HS-27A (cell line): ENCODE measurements at places on chromosomes 7 and 10.

DNA sequence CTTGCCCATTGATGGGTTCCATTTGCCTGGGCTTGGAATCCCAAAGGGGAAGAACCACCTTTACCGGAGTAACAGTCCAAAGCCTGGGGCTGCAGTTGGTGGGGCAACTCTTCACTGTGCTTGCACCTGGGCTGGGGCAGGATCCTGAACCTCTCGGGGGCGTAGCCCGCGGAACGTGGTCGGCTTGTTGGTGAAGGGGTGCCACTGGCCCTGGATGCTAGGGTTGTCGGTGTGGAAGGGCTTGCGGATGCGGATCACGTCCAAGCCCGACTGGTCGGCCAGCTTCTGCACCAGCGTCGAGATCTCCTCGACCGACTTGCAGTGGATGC lies 710 bp downstream of the MRPL43 start:
- no peak for DNase-seq

DNA sequence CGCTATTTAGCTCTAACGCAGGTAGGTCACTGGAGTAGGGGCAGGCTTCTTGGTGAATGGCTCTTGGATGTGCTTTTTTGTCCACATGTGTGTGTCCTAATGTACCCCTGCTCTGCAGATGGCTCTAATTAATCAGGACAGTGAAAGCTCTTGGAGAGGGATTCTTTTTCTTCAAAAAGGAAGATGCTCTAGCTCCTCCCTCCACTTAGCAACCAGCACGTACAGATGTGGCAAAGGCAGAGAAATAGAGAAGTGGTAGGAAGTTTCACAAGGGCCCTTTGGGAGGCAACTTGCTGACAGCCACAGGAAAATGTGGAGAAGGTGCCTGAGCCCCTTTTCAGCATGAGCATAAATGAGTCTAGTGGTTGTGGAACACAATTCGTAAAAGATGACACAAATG lies 221.7 kb downstream of the PLXNA4 start:
- DNase-seq, result no peak

DNA sequence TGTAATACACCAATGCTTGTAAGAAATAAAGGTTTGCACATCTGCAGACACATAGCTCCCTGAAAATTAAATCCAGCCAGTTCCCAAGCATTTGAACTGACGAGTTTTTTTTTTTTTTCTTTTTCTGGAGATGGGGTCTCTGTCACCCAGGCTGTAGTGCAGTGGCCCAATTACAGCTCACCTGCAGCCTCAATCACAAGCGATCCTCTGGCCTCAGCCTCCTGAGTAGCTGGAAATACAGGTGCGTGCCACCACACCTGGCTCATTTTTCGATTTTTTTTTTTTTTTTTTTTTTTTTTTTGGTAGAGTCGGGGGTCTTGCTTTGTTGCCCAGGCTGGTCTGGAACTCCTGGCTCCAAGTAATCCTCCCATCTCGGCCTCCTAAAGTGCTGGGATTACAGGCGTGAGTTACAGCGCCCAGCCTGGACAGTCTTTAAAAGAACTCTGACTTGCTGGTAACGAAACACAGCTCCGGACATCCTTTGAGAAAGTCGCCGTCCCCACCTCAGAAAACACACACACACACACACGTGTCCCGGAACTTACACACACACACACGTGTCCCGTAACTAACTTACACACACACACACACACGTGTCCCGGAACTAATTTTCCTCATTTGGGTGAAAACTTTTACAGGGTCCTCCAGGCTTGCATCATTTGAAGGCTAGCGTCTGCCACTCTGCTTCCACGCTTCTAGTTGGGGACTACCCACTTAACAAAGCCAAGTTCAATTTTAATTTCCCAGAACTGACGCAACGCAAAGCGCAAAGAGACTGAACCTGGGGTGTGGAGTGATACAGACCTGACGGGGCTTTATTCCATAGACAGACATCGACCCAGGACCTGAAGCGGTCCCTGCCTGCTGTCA lies 18.6 kb downstream of the OCM2 start:
- DNase-seq, result no peak

DNA sequence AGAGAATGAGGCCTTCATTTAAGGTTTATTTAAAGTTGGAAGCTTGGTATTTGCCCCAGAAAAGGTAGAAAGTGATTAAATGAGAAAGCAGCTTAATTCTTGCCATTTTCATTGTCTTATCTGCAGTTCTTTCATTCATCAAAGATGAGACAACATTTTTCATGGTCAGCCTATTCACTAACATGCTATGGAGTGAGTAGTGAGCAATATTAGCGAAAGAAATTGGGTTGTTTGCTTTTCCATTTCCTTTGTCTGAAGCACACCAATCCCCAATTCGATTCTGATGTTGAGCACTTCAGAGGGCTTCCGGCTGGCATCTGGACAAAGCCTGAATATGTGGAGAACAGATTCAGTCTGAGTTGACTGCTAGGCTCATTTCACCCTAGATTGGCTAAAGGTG lies 317.2 kb downstream of the BBS9 start:
- no peak for DNase-seq

GRCh38 chr10:68194290-68194689 lies 37.6 kb downstream of the ATOH7 start:
- no peak for DNase-seq

GRCh38 chr10:63795094-63795860 lies 274.1 kb downstream of the REEP3 start:
- no peak for DNase-seq

- no peak for DNase-seq
These were observed 74.4 kb upstream of the PDZD8 start for GRCh38 chr10:117449636-117450035.

GRCh38 chr7:152485826-152486225 lies 50.0 kb upstream of the KMT2C start:
- DNase-seq, result no peak

DNA sequence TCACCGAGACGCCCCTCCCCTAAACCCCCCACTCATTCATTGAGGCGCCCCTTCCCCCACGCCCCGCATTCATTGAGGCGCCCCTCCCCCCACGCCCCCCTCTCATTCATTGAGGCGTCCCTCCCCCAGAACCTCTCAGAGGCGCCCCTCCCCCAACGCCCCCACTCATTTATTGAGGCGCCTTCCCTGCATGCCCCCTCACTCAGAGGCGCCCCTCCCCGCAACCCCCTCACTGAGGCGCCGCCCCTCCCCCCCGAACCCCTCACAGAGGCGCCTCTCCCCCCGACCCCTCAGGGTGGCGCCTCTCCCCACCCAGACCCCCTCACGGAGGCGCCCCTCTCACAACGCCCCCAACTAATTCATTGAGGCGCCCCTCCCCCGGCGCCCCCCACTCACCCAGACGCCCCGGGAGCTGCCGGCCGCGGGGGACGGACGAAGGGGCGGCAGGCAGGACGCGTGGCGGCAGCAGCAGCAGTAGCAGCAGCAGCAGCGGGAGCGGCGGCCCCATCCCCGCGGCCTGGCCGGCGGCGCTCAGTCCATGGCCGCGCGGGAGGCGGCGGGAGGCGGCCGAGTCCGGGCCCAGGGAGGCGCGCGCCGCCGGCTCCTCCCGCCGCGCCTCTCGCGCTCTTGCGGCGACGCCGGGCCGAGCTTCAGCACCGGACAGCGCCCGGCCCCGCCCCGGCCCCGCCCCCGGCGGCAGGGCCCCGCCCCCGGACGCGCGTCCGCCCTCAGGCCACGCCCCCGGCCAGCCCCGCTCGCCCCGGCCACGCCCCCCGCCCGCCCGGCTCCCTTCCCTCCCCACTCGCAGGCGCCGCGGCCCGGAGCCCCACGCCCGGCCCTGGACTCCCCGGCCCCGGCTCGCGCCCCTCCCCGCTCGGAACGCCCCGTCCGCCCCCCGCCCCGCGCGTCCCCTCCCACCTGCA lies at the start of gene PTPRN2:
Gene PTPRN2, minus strand, starts transcription at position 662 of the 923 bp plus-strand sequence.
- no peak for DNase-seq

- no peak for DNase-seq
These were observed 3.6 kb upstream of the EVX1 start for GRCh38 chr7:27238979-27239386.

DNA sequence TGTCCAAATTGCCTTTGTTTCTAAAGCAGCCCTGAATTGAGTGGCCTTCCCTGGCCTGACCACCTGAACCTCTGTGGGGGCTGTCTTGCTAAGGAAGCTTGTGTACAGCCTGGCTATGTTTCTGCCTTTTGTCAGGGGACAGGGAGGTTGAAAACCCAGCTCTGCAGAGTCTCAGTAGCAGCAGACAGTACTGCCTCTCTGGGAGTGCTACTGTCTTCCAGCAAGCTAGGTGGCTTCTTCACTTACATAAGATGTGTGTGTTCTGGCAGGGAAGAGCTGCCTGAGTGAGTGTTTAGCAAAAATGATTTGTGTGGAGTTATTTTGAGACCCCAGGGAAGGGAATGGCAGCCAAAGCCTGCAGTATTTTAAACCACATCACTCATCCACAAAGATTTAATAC lies 57.4 kb downstream of the LRRC4 start:
- no peak for DNase-seq

DNA sequence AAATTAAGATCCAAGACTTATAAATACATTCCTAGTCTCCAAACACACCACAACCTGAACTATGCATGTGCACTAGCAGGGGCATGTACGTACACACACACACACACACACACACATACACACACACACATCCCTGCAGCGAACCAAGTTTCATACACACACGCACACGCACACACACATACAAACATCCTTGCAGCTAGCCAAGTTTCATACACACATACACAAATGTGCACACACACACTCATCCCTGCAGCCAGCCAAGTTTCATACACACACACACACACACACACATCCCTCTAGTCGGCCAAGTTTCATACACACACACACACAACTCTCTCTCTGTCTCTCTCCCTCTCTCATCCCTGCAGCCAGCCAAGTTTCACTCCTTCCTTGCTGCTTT lies 82.7 kb upstream of the WIPF3 start:
- DNase-seq, result peak; percentile 26

GRCh38 chr7:140635816-140636215 lies 4.8 kb downstream of the DENND2A start:
- no peak for DNase-seq

DNA sequence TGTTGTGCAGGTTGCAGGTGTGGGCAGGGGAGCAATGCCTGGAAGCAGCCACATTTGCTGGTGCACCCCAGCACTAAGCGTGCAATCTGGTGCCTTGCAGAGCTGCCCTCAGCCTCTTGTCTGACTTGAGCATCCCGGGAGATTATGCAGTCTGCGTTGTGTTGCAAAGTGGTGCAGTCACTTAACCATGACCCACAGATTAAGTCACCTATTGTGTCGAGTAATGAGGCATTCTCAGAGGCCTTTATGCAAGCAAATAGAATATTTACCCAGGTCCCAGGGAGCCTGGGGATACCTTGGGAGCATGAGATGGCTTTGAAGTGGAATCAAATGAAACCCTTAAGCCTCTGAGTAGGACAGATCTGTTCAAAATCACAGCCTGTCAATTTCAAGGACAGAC lies 529.0 kb downstream of the TYW1 start:
- DNase-seq, result no peak

DNA sequence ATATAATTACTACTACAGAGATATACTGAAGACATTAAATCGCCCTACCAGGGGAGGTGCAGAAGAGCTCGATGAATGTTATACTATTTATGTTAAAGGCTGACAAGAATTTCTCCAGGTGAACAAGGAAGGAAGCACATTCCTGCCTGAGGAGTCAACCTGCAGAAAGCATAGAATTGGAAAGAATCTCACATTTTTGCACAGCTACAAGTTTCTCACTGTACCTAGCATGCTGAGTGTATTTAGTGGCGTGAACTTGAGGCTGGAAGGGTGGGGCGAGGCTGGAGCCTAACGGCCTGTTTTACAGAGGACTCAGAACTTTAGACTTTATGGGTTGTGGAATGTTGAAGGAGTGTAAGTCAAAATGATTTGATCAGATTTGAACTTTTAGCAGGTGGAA lies 373.6 kb upstream of the LRGUK start:
- no peak for DNase-seq

DNA sequence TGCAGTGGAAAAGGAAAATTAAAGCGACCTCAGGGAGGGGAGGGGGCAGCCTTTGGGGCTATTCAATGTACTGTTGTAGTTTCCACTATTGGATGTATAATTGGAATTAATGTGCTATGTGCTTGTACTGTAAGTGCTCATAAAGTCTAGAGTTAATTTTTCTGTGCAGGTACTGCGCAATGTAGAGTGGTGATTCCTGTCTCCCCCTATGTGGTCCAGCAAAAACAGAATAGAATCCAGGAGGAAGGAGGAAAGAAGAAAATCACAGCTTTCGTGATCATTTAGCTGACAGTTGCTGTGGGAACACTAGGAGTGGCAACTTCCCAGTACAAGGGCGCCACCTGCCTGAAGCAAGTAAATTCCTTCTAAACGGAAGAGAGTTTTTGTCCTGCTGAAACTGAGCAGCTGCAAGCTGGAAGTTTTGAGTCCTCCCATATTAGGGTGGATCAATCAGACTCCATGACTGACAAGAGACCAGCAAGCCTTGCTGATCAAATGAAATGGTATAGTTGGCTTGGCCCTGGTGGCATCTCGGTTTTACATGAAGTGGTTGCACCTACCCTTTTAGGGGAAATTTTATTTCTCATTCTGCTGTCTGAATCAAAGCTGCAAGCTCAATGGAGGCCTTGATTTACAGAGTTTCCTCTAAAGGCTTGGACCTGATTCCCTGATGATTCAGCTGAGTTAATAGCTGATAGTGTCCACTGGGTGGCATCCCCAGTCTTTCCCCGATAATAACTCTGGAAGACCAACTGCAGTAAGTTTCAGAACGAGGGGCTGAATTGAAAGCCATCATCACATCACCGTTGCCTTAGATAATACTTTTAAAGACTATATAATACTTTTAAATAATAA lies 299.8 kb downstream of the HGF start:
- no peak for DNase-seq

GRCh38 chr10:86480571-86480970 lies 41.0 kb downstream of the WAPL start:
- DNase-seq, result no peak

DNA sequence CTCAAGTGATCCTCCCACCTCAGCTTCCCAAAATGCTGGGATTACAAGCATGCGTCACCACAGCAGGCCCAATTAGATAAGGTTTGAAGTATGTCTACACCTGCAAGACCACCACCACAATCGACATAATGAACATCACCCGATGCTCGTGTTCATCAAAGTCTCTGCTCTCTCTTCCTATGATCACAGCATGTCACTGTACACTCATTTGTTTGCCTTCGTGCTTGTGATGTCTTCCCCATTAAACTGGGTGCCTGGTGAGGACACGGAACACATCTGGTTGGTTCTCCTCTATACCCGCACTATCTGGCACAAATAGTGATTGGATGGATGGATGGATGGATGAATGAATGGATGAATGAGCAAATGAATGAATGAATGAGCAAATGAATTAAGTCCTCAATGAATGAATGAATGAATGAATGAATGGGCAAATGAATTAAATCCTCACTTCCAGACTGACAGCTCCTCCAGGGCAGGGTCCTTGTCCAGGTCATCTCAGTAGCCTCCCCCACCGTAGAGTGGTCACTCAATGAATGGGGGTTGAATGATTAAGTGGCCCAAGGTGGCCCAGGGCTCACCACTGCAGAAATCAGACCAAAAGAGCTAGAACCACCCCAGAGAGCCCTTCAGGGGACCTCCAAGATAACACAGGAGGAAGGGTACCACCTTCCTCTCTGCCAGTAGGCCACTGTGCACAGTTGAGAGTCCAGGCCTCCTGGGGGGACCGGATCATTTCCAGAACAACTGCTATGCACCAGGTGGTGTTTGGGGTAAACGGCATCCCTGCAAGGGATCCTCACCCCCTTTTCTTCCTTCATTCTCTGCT lies 101.9 kb upstream of the TNRC18 start:
- no peak for DNase-seq
